ENCODE measurements at places on chromosomes 12 and 14. TPM values are rescaled to one million over a fixed set of nuclear protein-coding genes. Genes with fewer than 3 reads are reported as not detected.

The SLC2A3 gene
- 72.5 TPM for total RNA-seq

The POTEM gene
- not detected for total RNA-seq

The STAB2 gene
- total RNA-seq = not detected

The THAP2 gene
- total RNA-seq = 10.3 TPM

DNA sequence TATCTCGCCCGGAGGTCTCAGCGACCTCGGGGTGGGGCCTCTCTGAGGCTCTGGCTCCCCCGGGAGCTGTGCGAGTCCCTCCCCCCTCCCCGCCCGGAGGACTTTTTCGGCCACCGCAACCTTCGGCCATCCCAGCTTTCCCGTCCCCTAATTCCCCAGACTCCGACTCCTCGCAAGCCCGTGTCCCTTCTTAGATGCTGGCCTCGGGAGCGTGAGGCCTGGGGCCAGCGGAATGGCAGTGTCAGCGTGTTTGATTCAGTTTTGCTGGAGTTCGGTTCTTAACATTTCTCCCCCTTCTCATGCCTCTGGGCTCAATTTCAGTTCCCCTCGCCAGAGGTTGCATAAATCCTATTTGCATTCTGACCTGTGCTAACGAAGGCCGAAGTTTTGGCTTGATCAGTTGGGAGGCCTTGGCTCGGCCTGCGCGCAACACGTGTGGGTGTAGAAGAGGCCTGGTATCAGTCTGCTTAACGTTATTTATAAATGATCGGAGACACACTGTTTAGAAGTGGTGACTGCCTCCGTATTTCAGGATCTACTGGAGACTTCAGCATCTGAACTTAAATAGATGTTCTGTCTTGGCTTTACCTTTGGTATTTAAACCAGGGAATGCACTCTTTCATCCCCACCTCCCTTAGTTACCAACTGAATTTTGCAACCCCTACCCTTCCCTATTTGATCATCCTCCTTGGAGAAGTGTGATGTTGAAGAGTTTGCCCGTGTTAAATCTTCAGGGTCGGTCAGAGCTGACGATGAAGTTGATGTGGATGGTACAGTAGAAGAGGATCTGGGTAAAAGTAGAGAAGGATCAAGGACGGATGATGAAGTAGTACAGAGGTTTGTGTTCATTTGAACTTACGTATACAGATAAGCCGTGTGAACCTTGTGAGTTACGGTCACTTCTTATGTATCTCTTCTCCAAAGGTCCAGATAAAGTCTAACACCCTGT is 851 bp downstream of the HSP90B1 start:
- DNase-seq = peak; percentile 68

DNA sequence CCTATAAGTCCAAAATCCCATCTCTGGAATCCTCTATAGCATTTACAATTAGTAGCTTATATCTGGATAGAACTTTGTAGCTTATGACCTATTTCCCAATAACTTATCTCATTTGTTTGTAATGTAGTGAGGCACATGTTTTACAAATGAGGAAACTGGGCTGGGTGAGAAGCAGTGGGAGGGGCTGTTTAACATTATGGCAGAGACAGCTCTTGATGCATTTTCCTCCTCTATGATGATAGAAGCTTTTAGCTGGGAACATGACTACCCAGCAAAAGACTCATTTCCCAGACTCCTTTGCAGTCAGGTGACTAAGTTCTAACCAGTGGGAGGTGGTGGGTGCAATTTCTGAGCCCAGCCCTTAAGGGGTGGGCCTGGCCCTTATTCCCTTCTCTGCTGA is 179.7 kb downstream of the TTC8 start:
- DNase-seq = peak; percentile 72

- no peak for DNase-seq
Observed at GRCh38 chr12:89825591-89826449, 117.2 kb upstream of the ATP2B1 start.

GRCh38 chr12:89762498-89763170 is 54.0 kb upstream of the ATP2B1 start:
- DNase-seq = no peak

DNA sequence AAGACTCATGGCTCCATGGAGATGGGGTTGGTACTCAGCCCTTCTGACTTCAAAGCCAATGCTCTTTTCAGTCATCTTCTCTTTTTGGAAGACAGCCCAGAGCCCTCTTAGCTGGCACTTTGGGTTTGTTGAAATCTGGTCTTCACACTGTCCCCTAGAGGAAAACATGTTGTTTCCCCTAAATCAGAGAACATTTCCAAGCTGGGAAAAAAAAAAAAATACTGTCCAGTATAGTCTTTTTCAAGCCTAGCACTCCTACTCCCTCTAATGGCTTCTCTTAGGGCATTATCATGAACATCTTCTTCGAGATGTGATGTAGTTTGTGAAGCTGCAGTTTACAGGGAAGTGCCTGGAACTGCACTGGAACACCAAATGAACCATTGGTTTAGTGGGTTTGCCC is 3.0 kb upstream of the ZC3H14 start:
- peak; percentile 78 for DNase-seq

DNA sequence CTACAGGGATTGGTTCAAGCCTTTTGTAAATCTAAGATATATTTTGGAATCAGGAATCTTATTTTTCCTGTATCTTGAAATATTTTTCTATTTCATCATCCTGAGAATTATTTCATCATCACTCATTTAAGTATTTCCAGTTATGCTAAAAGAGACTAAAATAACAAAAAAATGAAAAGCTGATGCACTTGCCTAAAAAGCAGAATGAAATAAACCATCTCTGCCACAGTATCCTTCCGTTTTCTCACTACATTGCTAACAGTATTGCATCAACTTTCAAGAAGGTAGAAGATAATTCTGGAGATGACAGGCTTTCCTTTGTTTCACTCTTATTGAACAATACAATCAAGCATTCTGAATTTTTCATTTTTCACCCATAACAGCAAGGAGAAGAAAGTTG is 31.1 kb upstream of the EIF5 start:
- peak; percentile 19 for DNase-seq

All from GM23248 (cell line).